ENCODE measurements at places on chromosomes 16 and 17.

DNA sequence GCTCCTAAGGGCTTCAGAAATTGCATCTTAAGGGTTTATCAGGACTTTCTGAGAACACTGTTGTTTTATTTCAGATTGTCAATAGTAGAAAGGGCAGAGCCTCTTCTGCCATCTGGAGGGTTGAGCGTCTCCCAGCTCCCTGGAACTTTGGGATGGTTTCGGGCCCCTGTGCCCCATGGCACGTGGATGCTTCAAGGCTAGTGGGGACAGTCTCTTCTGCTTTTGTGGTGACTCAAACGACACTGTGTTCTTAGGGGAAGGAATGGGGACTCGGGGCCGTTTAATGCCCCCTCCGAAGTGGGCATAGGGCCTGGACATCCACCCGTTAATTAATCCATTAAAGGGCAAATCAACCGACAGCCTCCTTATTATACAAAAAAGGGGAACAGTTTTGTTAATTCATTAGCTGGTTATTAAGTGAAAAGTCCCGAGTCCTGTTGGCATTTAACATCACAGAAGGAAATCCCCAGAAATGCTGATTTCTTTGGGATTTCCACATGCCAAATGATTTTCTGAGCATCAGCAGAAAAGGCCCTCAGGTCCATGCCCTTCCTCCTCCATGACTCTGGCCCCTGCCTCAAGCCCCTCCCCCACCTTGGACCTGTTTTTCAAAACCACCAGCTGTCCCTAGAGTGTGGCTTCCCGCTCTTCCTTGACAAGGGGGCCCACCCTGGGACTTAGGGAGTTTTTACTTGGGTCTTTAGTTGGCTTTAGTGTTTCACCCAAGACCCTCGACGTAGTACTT, 68.7 kb downstream of the ARSG start:
- H3K4me3 ChIP-seq, result no peak overlapping the region
- peaks cover 37% of the 10 kb centered on the region for H3K4me1 ChIP-seq
- H3K36me3 ChIP-seq, result peaks cover 4% of the 10 kb centered on the region
- H3K27me3 ChIP-seq, result no peaks in the 10 kb centered on the region
- H3K27ac ChIP-seq, result no peak overlapping the region

DNA sequence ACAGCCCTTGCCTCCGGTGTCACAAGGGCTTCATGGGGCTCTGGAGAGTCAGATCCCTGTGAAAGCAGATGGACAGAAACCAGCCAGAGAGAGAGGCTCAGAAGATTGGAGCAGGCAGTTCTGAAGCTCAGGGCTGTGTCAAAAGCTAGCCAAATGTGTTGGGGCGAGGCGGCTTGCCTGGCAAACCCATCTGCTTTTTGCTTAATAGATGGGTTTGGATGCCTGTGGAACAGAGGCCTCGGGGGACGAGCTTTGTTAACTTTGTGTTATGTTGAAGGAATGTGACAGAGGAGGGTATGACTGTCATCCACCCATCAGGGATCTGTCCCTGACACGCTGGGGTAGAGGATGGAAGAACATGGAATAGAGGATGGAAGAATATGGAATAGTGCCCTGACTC, 21.0 kb upstream of the SLC12A3 start:
- H3K4me1 ChIP-seq, result peaks cover 25% of the 10 kb centered on the region
- H3K27ac ChIP-seq, result no peak overlapping the region
- H3K4me3 ChIP-seq, result no peak overlapping the region

DNA sequence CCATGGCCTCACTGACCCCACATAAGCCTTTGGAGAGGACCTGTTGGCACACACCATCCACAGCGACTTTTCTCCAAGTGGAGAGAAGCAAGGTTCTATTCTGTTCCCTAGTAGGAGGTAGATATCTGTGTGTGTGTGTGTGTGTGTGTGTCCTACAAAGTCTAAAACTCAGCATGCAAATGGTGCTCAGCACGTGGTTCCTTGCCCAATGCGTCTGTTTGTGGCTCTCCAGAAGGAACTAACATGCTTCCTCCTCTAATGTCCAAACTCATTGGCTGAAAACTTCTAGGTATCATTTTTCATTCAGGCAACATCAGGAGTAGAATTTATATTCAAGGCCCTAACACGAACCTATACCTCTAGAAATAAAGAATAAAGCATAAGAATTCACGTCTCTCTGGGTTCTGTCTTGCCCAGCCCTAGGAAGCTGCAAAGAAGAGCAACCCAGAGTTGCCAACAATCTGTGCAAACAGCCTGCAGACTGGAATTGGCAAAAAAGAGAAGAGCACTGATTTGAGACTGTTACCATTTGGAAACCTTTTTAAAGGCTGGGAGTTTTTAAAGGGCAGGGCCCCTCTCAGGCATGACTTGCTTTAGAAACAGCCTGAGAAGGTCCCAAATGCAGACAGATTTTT, 25.5 kb downstream of the MAP3K14 start:
- peaks cover 21% of the 10 kb centered on the region for H3K36me3 ChIP-seq
- H3K4me3 ChIP-seq, result no peak overlapping the region
- H3K4me1 ChIP-seq, result peaks cover 51% of the 10 kb centered on the region
- no peak for DNase-seq
- peak overlapping the region; percentile 70 for H3K27ac ChIP-seq
- H3K27me3 ChIP-seq, result no peaks in the 10 kb centered on the region

GRCh38 chr17:79975498-79976134, 60.1 kb downstream of the TBC1D16 start:
- no peaks in the 10 kb centered on the region for H3K36me3 ChIP-seq
- H3K4me1 ChIP-seq, result no peaks in the 10 kb centered on the region
- H3K4me3 ChIP-seq, result no peak overlapping the region
- DNase-seq, result no peak
- H3K27ac ChIP-seq, result no peak overlapping the region

- H3K27ac ChIP-seq, result no peak overlapping the region
- no peaks in the 10 kb centered on the region for H3K27me3 ChIP-seq
- no peaks in the 10 kb centered on the region for H3K4me1 ChIP-seq
- DNase-seq, result peak; percentile 62
- peaks cover 6% of the 10 kb centered on the region for H3K36me3 ChIP-seq
Measured at GRCh38 chr16:17194190-17194780, 276.5 kb downstream of the XYLT1 start.

DNA sequence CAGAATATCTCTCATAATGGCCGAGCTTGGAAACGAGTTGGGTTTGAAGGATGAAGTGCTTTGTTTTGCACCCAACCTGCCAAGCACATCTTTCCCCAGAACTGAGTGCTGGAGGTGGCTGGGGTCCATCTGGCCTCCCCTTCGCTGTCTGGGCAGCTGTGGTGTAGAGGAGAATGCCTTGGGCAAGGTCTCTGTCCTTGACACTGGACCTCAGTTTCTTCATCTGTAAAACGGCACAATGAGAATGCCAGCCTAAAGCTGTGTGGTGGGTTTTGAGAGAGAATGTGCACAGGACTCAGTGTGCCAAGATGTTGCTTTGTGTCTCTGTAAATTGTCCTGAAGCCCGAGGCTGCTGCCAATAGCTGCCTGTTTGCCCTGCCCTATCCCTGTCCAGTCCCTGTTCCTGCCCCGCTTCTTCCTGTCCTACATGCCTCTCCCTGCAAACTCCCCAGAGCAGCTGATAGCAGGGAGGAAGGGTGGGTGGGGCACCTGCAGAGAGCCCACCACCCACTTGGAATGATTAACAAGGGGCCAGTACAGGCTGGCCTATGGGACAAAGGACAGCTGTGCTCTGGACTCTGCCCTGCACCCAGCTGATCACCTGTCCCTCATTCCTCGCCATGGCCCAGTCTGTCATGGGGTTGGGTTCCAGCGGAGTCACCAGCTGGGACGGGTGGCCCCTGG, 15.3 kb downstream of the LASP1 start:
- H3K4me1 ChIP-seq, result peaks cover 90% of the 10 kb centered on the region
- peak overlapping the region; percentile 57 for H3K27ac ChIP-seq
- H3K36me3 ChIP-seq, result peaks cover 23% of the 10 kb centered on the region
- H3K4me3 ChIP-seq, result peak overlapping the region; percentile 24
- H3K27me3 ChIP-seq, result no peaks in the 10 kb centered on the region

DNA sequence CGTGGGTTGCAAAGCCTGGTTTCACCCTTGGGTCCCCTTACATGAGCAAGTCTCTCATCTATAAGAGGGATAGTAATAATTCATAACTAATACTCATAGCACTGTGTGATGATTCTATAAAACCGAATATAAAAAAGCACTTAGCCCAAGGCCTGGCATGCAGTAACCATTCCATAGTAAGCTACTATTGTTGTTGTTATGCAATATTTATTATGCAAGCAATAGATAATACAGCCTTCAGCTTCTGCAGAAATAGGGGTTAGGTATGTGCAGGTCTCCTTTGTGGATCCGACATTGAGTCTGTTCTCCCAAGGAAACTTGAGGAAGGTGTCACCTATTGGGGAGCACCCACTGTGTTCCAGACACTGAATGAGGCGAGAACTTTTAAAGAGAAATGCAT, 401.1 kb downstream of the UTP18 start:
- peaks cover 25% of the 10 kb centered on the region for H3K27me3 ChIP-seq
- no peak overlapping the region for H3K4me3 ChIP-seq
- no peaks in the 10 kb centered on the region for H3K36me3 ChIP-seq
- H3K4me1 ChIP-seq, result no peaks in the 10 kb centered on the region

DNA sequence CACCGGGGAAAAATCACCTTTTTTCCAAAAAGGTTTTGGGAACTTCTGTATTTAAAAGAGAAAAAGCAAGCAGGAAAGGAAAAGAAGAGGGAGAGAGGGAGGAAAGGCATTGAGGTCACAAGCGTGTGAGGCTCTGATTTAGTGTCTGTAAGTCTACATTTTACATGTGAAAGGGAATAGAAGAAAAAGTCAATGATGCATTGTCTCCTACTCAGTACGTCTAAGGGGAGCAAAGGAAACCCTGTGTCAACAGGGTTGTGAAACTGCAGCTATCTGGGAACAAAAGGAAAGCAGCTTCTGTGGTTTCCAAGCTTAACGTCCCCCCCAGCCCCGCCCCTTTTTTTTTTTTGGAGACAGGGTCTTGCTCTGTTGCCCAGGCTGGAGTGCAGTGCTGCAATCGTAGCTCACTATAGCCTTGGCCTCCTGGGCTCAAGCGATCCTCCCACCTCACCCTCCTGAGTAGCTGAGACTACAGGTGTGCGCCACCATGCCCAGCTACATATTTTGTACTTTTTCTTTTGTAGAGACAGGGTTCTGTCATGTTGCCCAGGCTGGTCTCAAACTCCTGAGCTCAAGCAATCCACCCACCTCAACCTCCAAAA, 1.8 kb upstream of the CDC42EP4 start:
- no peak overlapping the region for H3K4me3 ChIP-seq
- no peaks in the 10 kb centered on the region for H3K27me3 ChIP-seq
- H3K4me1 ChIP-seq, result peaks cover 7% of the 10 kb centered on the region
- H3K36me3 ChIP-seq, result no peaks in the 10 kb centered on the region
- DNase-seq, result no peak

DNA sequence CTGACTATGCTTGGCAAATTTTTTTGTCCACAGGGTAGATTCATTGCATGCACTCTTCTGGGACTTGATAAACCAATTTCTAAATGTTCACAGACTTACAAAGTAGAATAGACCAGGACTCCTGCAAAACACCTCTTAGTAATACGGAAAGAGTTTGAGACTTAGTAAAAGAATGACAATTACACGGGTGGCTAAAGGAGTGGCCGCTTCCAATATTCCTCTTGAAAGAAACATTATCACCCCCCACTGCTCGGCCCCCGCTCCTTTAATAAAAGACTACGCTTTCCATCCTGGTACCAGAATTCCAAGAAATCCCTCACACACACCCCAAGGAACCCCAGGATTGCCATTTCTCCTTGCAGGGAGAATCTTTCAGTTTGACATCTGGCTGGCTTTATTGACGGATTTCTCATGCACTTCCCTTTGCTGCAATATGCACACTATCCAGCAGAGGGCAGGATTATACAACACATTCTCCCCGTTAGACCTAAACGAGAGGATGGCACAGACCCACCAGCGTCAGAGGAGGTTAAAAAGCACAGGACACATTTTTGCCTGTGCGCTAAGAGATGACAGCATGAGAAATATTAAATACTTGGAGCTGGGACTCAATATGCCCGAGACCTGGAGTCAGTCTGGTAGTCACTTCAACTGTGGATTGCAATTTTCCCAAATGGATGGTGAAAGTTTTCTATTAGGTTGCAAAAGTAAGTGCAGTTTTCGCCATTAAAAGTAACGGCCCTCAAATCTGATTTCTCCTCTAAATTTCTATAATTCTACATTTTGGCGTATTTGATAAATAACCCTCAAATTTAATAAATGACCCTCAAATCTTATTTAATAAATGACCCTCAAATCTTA, 46.6 kb upstream of the NUDT7 start:
- H3K27ac ChIP-seq, result no peak overlapping the region
- H3K36me3 ChIP-seq, result no peaks in the 10 kb centered on the region
- peak; percentile 43 for DNase-seq
- H3K4me3 ChIP-seq, result no peak overlapping the region
- no peaks in the 10 kb centered on the region for H3K27me3 ChIP-seq

DNA sequence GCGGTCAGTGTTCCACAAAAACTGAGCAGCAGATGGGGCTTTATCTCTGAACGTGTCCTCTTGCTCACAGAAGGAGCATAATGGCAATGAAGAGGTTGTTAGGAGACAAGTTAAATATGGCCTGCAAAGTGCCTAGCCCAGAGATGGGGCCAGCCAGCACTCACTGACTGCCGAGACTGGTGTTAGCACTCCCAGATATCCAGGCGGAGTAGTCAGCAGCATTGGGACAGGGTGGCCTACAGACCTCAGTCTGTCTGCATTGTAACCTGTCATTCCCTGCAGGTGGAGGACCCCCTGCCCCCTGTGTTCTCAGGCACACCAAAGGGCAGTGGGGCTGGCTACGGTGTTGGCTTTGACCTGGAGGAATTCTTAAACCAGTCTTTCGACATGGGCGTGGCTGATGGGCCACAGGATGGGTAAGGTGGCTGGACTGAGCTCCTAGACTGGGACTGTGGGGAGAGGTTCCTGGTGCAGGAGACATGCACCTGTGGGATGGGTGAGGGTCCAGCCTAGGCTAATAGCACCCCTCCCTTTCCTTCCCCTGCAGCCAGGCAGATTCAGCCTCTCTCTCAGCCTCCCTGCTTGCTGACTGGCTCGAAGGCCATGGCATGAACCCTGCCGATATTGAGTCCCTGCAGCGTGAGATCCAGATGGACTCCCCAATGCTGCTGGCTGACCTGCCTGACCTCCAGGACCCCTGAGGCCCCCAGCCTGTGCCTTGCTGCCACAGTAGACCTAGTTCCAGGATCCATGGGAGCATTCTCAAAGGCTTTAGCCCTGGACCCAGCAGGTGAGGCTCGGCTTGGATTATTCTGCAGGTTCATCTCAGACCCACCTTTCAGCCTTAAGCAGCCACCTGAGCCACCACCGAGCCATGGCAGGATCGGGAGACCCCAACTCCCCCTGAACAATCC, 4.2 kb downstream of the MFAP4 start:
- no peak overlapping the region for H3K27ac ChIP-seq
- DNase-seq, result no peak
- peaks cover 4% of the 10 kb centered on the region for H3K36me3 ChIP-seq
- peaks cover 2% of the 10 kb centered on the region for H3K27me3 ChIP-seq
- H3K4me3 ChIP-seq, result no peak overlapping the region

Measured in activated T-cell treated with anti-CD3 and anti-CD28 coated beads, Interleukin-2, amount 50 U/mL, for 72 hours (primary cell).